ENCODE measurements at places on chromosomes 12 and 14.

DNA sequence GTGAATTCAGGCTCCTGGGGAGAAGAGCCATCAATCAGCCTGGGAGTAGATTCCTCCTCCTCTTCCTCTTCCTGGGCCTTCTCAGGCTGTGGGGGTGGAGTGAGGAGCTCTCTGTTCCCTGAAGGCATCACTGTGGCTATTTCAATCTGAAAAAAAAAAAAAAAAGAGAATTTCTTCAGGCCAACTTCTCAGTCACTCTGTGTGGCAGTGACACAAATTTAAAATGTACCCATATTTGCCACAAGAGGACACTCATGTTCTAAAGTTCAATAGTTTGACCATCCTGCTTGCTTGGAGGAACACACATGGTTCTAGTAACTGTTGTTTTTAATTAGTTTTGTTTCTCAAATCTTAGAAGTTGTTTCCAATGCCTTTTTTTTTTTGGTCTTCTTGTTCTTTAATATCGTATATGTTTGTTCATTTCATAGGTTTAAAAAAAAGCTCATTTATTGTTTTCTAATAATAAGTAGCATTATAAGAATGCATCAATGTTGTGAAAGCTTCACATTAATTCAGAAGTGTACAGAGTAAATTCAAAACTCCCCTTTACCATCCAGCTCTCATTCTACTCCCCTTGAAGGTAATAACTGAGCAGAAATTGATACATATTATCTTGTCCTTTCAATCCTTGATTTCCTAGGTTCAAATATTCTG, 23.3 kb upstream of the CCER1 start:
- DNase-seq, result no peak

GRCh38 chr12:102534899-102535298, 54.5 kb upstream of the IGF1 start:
- no peak for DNase-seq

DNA sequence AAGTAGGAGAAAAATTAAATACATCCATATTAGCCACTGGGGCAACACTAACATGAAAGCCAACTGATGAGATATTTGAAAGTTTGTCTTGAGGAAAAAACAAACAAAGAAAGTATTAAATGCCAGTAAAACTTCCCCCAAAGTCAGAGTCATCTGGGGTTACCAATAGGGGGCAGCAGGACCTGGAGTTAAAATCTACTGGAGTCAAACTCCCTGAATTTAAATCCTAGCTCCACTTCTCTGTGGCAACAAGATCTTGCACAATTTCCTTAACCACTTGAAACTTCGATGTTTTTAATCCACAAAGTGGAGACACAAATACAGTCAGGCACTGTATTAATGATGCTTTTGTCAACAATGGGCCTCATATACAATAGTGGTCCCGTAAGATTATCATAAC, 14.4 kb downstream of the PLEKHG7 start:
- DNase-seq, result no peak

DNA sequence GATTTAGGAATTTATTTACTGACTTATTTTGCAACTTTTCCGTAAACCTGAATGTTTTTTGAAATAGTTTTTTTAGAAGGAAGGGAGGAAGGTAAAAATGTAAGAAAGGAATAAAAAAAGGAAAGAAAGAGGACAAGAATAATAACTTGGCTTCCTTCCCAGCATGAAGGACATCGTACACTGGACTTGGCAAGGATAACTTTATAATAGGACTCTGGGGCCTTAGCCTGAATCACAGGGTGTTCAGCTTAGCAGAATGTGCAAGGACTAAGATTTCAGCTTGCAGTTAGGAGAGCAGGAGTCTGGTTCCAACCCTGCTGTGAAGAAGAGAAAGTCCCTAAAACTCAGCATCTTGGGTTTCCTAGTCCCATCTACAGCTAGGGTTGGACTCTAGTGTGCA, 1053.3 kb downstream of the VRK1 start:
- no peak for DNase-seq

- no peak for DNase-seq
Measured at GRCh38 chr12:103672401-103673119, 85.5 kb downstream of the STAB2 start.

- no peak for DNase-seq
Measured at GRCh38 chr12:33310471-33310870, 129.1 kb downstream of the SYT10 start.

DNA sequence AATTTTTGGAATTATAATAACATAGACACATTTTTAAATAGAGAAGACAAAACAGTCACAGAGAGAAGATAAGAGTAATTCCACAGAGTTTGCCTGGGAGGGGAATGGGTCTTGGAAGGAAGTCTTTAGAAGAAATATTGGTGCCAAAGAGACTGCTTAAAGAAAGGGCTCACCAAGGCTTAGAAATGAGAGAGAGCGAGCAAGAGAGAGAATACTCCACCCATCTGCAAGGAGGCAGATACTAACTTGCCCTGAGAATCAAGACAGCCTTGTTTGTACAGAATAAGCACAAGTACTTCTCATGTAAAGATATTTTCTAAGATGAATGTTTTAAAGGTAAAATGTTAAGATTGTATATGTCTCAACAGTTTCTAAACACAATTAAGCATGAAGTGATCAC, 165.5 kb downstream of the SLC38A4 start:
- DNase-seq, result no peak
